ENCODE measurements at places on chromosomes 11 and 22. TPM values are rescaled to one million over a fixed set of nuclear protein-coding genes. Genes with fewer than 3 reads are reported as not detected.
A peak's percentile ranks its signal among the peaks of the same experiment; 100 is the strongest.

The SLC5A4 gene
- total RNA-seq: not detected

The CRYBB3 gene
- total RNA-seq: not detected

The UBQLN3 gene
- not detected for total RNA-seq

The DUSP8 gene
- 1.1 TPM for total RNA-seq

The ABTB2 gene
- total RNA-seq: 1.7 TPM

The SCGB2A2 gene
- total RNA-seq: not detected

The SLC7A4 gene
- not detected for total RNA-seq

DNA sequence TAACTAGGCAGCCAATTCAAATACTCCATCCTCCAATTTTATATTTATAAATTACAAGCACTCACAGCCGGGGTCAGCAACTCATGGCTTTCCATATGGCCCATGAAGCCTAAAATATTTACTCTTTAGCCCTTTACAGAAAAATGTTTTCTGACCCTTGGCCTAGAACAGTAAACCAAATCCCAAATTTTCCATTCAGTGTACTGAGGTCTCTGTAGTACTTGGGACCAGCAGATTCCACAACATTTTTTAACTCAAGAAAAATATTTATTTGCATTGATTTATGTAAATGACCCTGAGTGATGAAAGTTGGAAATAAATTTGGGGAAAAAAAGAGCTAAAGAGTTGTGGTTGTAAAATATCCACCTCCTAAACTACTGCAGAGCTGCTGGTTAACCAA is 82.6 kb downstream of the SLC1A2 start:
- DNase-seq: no peak

DNA sequence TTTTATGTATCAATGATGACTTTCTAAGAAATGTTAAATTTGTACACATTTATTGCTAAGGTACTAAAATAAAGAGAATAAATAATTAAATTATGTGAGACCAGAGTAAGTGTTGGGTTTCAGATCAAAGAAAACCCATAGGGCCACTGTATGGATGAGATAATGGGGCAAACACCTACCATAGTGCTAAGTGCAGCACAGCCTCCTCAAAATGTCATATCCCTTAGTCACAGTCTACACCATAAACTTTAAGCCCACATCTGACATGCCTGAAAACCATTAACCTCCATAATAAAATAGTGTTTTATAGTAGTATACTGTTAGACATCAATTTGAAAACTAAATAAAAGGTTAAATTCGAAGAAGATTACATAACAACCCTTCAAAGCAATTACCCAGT is 37.5 kb downstream of the SESN3 start:
- no peak for DNase-seq

DNA sequence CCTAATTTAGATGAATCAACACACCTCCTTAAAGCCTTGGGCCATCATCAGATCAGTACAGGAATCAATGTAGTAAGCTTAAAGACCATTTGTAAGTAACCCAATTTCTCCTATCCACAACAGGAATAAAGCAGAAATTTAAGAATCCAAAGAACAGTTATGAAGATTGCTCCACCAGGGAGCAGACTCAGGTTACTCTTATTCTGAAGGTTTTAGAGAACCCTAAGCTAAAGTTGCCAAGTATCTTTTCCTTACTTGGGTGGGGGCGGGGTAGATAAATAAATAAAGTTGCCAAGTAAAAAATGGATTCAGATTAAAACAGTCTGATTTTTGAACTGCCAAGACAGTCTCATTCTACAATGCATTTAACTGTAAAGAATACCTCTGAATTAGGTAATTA is 18.1 kb downstream of the CKAP5 start:
- no peak for DNase-seq

- peak; percentile 64 for DNase-seq
These were observed 83.0 kb downstream of the INSC start for GRCh38 chr11:15197696-15198095.

GRCh38 chr11:61287338-61287977 is 7.7 kb downstream of the VWCE start:
- DNase-seq: no peak

- peak; percentile 60 for DNase-seq
These were observed 20.6 kb downstream of the ADM start for GRCh38 chr11:10325277-10326011.

GRCh38 chr11:110065189-110065588 is 28.0 kb upstream of the ZC3H12C start:
- no peak for DNase-seq

GRCh38 chr11:59767225-59767611 is 12.0 kb downstream of the STX3 start:
- DNase-seq: no peak

DNA sequence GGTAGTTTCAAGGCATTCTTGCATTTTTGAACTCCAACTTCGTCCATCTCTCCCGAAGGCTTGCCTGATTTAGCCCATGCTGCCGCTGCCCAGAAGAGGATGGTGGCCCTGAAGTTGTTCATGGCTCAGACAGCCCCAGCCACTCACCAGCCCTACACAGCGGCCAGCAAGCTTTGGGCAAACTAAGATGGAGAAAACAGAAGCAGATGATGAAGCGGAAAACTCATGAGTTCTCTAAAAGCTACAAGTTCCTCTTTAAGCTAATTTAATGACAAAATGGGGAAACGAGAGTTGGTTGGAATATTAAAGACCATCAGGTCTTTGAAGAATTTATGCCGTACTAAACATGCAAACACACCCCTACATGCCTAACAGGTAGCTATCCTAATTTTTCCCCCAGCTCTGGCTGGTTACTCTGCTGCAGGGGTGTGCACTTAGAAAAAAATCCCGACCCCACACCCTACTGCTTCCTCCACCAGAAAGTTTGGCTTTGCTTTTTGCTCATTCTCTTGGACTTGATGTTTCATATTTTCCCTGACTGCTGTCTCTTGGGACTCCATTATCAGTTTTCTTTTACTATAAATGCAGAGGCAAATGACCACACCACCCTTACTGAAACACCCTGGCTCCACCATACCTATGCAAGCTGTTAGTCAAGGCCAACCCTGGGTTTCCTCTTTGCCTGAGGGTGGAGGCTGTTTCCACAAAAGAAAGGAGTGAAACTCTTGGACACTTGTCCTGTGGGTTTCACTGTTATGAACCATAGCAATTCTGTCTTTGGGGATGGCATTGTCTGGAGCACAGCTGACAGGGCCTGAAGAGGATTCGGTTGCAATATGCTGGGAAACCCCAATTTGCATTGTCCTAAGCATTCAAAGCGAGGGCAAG is at the start of gene MPEG1:
MPEG1 (minus strand) TSS at position 184 of the 888 bp plus-strand sequence; CDS start at position 122, 62 bp downstream.
- no peak for DNase-seq

GRCh38 chr11:78344094-78344493 is 73.5 kb downstream of the GAB2 start:
- no peak for DNase-seq

DNA sequence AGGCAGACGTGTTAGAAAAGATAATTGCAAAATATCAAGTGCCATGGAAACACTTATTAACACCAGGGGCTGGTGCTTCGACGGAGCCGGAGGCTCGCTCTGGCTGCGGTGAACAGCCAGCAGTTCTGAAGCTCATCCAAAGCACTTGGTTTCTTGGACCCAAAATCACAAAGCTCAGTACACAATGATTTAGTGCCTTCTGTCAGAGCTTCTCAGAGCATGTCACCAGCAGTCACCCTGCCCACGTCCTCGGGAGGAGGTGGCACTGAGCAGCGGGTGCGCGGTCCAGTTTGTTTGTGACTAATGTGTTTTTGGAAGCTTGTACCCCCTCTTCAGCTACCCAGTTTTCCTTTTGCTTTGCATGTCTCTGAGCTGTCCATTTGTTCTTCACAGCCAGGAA is 58.7 kb upstream of the KIRREL3 start:
- DNase-seq: no peak

DNA sequence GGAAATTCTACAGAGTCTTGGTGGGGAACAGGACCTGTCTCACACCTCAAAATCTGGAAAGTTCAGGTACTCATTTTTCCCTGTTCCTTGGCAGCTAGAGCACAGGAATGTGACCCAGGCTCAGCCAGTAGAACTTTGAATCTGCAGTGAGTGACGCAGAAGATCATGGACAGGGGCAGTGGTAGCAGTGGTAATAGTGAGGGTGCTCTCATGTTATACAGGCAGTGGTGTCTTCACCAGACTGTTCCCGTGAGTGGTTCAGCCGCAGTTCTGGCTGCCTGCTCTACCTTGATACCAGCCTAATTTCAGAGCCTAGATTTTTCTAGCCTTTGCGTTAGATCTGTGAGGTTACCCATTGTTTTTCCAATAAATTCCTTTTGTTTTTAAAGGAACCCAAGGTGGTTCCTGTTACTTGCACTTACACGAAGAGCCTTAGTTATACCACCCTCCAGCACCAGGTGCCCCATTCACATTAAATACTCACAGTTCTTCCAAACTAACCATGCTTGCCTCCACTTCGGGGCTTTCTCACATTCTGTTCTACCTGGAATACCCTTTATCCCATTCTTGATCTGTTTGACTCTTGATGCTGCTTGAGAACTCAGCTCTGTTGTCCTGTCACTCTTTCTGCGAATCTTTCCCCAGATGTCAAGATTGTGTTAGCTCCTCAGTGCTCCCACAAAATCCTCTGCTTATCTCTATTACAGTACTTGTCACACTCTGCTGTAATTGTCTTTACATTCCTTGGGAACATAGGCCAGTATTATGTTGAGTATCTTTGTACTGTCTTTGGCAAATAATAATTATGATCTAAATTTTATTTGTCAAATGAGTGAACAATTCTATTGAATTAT is 47.8 kb downstream of the SWAP70 start:
- no peak for DNase-seq

DNA sequence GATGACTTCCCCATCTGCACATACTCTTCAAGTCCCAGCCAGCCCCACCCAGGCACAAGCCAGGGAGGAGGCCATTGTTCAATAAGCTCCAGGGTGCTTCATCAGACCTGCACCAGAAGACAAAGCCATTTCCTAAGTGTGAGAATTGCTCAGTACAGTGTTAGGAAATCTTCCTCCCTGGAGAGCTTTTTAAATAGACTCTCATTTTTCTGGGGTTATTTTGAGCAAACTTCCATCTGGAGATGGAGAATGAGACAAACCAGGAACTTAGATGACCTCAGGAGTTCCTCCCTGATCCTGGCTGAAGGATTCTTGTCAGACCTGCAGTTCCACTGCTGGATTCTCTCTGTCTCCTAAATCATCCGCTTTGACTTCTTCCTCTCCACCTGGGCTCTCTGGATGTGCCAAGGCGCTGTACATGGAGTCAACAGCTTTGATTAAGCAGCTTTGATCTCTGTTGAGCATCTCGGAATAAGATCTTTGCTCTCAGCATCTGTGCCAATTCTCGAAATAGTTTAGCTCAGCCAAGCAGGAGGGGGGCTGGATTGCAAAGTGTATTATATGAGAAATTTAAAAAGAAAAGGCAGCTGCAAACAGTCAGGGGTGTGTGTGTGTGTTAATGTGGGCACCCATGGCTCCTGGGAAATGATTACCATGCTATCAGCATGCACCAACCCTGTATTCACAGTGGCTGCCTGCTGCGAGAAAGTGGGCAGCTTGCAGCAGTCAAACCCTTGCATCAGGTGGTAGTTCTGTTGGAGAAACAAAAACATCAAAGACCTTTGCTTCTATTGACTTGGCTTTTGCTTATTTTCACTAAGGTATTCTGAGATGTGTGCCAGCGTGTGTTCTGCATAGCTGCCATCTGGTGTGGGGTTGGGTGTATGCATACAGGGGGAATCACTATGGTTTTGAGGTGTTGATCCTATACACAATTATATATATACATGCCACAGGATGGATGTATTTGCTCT is 70.2 kb upstream of the NAV2 start:
- no peak for DNase-seq

GRCh38 chr22:20624161-20624616 is 116.8 kb downstream of the MED15 start:
- peak; percentile 9 for DNase-seq

- no peak for DNase-seq
These were observed 44.6 kb downstream of the KCNQ1OT1 start for GRCh38 chr11:2655016-2655719.

DNA sequence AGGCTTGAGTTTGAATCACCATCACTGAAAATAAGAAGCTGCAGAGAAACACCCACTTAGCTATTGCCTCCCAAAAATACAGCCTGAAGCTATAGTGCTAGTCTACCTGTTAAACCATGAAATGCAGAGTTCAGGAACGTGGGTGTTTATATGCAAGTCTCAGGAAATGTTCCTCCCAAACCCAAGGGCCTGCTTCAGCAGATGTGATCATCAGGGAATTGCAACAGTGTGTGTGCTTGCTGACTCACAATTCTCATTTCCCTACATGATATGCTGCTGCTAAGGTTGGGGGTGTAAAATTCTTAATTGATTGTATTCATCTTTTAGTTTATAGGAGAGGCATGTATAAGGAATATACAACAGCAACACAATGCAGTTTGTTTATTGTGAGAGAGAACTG is 49.6 kb downstream of the NUP98 start:
- no peak for DNase-seq

GRCh38 chr22:23067023-23067650 is 3.2 kb upstream of the GNAZ start:
- DNase-seq: no peak

GRCh38 chr11:8717876-8718753 is 35.5 kb downstream of the RPL27A start:
- peak; percentile 93 for DNase-seq

- DNase-seq: peak; percentile 45
These were observed 162.0 kb downstream of the DSCAML1 start for GRCh38 chr11:117634756-117635603.

DNA sequence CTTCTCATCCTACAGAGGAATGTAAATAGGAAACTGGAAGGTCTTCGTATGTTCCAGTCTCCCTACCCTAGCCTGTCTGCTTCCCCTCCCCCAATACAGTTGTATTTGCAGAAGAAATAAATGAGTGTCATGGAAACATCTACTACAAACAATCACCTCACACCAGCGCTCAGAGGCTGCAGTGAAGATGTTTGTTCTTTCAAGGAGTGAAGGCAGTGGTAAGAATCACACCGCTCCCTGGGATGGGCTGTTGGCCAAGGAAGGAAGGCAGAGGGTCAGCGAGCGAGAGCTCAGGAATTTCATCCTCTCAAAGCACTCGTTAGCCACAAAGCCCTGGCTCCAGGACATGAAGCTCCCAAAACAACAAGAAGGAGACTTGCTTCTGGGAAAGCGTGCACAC is 1.1 kb upstream of the IGSF9B start:
- peak; percentile 71 for DNase-seq

DNA sequence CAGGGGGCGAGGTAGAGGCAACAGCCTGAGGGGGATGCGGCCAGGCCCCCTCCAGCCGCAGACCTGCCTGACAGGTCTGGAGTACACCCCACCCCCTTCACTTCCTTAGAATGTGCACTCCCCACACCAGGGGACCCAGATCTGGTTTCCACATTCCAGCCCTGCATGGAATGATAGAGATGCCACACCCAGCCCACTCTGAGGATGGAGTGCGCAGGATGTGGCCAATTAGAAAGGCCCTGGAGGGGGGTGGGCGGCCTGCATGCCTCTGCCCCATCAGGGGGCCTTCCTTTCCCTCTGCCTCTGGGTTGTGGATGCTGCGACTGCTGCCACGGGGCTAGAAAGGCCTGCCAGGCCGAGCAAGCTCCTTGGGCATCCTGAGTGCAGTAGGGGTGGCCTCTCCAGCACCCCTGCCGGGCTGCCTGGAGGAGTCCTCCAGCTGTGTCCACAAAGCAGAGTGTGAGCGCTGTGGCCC is 28.2 kb upstream of the MGAT3 start:
- DNase-seq: no peak
